H4 (cell line): ENCODE measurements at places on chromosomes 4 and X. TPM values are rescaled to one million over a fixed set of nuclear protein-coding genes. Genes with fewer than 3 reads are reported as not detected.

Gene MTMR8
- 0.82 and 1.6 TPM in 2 replicates for total RNA-seq

Gene AR
- total RNA-seq, result 6.5 and 7.6 TPM in 2 replicates

Gene SEC24B
- total RNA-seq, result 12.1 and 19.4 TPM in 2 replicates

Gene ARHGAP36
- 0.27 and 0.46 TPM in 2 replicates for total RNA-seq

Gene AMOT
- 4.3 and 6.7 TPM in 2 replicates for total RNA-seq

Gene NPY2R
- not detected in 2 replicates for total RNA-seq

Gene TRPC5OS
- 0.04 and 0.33 TPM in 2 replicates for total RNA-seq

GRCh38 chrX:54494989-54495813, 833 bp downstream of the FGD1 start:
- no peak for DNase-seq

- no peak for DNase-seq
Measured at GRCh38 chrX:107971636-107972035, 10.5 kb downstream of the TEX13B start.

- DNase-seq, result no peak
Measured at GRCh38 chr4:85784947-85785346, 310.0 kb downstream of the ARHGAP24 start.

GRCh38 chr4:94395562-94395961, 52.9 kb upstream of the HPGDS start:
- DNase-seq, result no peak

- DNase-seq, result no peak
Measured at GRCh38 chr4:89403826-89404225, 96.2 kb upstream of the GPRIN3 start.

GRCh38 chr4:3699261-3699660, 66.9 kb upstream of the ADRA2C start:
- no peak for DNase-seq

GRCh38 chr4:39067451-39067850, 5.4 kb downstream of the KLHL5 start:
- DNase-seq, result no peak

GRCh38 chr4:1469607-1470392, 63.6 kb upstream of the NKX1-1 start:
- DNase-seq, result no peak

DNA sequence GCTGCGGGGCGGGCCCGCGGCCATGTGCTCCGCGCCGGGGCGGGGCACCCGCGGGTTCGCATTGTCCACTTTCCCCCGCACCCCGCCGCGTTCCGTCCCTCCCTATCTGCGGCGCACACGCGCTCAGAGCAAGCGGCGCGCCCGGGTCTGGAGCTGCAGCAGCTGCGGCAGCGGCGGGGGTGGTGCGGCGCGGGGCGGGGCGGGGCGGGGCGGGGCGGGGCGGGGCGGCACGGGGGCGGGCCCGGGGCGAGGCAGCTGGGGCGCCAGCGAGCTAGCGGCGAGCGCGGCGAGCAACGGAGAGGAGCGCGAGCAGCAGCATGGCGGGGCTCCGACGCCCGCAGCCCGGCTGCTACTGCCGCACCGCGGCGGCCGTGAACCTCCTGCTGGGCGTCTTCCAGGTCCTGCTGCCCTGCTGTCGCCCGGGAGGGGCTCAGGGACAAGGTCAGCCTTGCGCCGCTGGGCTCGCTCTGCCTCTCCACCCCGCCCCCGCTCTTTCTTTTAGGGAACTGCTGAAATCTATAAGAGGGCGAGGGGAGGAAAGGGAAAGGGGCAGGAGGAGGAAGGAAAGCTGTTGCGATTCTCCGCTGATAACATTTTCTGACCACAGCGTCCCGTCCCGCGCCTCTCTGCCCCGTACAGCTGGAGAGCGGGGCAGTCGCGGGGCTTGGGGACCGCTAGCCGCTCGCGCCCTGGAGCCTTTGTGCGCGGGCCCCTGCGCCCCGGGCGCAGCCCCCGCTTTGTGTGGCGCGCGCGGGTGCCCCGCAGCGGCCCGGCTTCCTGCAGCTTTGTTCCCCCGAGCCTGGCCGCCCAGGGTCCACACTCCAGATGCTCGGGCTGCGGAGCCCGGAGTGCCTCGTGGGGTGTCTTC, at the start of gene TMEM131L:
TMEM131L (plus strand) TSS at position 280 of the 868 bp plus-strand sequence; CDS start at position 318, 38 bp downstream.
- peak; percentile 48 for DNase-seq

- no peak for DNase-seq
Measured at GRCh38 chr4:40608628-40609027, 21.0 kb downstream of the RBM47 start.

DNA sequence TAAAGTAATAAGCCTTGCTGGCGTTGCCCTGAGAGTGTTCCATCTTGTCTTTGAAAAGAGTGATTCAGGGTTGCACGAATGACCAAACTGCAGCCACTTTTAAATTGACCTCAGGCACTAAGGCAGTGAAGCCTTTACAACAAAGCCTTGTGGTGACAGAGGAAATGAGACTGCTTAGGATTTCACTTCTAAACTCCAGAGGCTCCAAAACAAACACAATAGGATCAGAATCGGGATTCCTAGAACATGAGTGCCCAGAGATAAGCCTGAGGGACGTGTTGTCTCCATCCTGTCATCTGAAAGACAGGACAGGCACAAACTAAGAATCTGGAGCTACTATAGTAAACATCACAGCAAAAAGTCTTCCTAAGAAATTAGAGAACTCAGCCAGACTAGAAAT, 405.2 kb downstream of the PPARGC1A start:
- no peak for DNase-seq

- peak; percentile 76 for DNase-seq
Measured at GRCh38 chr4:113645771-113646441, 115.6 kb downstream of the CAMK2D start.

- no peak for DNase-seq
Measured at GRCh38 chr4:158291334-158292055, 81.2 kb downstream of the TMEM144 start.

- no peak for DNase-seq
Measured at GRCh38 chr4:87180767-87181166, 39.7 kb downstream of the KLHL8 start.

DNA sequence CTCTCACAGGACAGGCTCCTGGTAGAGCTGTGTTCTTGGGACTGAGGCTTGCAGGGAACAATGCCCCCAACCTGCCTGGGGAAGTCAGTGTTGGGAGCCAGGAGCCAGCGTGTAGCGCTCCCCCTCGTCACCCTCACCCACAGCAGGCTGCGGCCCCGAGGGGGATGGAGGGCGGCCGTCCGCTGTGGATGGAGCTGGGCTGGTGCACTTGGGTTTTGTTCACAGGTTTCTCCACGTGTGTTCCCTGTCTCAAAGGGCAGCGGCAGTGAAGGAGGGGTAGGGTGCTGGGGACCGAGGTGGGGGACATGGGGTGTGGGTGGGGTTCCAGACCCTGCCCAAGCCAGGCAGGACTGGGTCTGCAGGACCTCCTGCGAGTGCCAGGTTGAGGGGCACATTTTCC, 69.1 kb downstream of the RGS12 start:
- no peak for DNase-seq

DNA sequence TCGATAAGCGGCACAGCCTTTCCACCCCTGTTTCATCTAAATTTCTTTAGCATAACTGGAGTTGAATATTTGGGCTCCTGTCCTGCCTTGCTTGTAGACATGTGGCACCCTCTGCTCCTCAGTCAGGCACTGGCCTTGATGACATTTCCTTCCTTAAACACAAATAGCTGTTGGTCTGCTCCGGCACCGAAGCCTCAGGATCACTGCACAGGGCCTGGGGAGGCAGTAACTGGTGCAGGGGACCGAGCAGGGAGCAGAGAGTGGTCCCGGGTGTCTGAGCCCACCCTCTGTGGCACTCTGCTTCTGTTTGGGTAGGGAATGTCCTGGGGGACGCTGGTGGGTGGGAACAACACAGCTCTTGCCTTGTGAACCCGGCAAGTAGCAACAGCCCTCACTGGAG, 13.6 kb downstream of the RGS12 start:
- no peak for DNase-seq
